ENCODE measurements at places on chromosomes 4 and X.
A peak's percentile ranks its signal among the peaks of the same experiment; 100 is the strongest.

DNA sequence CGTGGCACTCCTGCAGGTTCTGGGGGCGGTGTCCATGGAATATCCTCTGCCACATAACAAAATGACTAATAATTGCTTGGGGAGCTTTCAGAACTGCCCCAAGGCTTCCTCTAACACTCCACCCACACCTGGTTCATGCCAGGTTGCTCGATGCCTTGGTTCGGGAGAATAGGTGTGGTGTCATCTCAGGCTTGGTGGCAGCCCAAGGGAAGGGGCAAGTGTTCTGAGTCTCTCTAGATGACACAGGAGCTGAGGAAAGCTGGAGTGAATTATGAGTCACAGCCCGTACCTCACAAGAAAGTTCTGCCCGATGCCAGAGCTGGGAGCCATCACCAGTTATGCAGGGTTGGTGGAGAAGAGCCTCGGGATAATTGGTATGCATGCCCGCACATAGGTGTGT lies 14.7 kb downstream of the FTSJ1 start:
- DNase-seq: no peak

DNA sequence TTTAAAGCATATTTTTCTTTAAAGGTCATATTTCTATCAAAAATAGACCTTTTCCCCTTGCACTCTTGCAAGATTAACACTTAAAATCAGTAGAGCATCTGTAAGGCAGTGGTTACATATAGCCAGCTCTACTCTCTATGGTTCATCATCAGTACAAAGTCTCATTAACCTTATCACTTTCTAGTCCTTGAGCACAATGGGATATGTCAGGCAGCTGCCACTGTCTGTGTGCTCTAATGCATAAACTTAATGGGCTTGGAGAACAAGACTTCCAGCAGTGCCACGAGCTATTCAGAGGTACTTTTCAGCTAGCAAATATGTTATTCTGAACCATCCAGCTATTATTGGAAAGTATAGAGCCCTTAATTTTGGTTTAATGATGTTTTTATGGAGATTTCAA lies 393.7 kb downstream of the GASK1B start:
- DNase-seq: no peak

DNA sequence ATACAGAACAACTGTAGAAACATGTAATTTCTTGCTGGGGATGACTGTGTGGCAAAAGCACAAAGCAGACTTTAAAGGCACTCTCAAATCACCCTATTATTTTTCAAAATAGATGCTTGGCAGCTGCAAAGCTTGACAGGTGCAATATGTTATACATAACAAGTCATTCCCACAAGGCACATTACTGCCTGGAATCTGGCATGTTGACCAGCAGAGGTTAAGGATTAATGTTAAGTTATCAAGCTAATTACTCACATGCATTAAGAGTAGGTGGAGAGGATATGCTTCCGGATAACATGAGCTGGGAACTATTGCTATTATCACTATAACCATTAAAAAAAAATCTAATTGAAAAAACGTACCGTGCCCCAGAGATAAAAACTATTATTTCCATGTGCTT lies 17.8 kb downstream of the ANOS1 start:
- no peak for DNase-seq

GRCh38 chr4:62709618-62710252 lies 1509.6 kb downstream of the ADGRL3 start:
- DNase-seq: peak; percentile 37

GRCh38 chr4:111717921-111718320 lies 427.3 kb upstream of the FAM241A start:
- no peak for DNase-seq

Data from left kidney (tissue), 8 donors.